H1 (cell line): ENCODE measurements at places on chromosomes 11 and 22.
A peak's percentile ranks its signal among the peaks of the same experiment; 100 is the strongest.

- no peak overlapping the region for H3K27ac ChIP-seq
- no peak for DNase-seq
- no peaks in the 10 kb centered on the region for H3K27me3 ChIP-seq
- H3K4me1 ChIP-seq = no peaks in the 10 kb centered on the region
- H3K4me3 ChIP-seq = no peak overlapping the region
- no peaks in the 10 kb centered on the region for H3K36me3 ChIP-seq
These were observed 219.6 kb downstream of the C11orf87 start for GRCh38 chr11:109641549-109641948.

DNA sequence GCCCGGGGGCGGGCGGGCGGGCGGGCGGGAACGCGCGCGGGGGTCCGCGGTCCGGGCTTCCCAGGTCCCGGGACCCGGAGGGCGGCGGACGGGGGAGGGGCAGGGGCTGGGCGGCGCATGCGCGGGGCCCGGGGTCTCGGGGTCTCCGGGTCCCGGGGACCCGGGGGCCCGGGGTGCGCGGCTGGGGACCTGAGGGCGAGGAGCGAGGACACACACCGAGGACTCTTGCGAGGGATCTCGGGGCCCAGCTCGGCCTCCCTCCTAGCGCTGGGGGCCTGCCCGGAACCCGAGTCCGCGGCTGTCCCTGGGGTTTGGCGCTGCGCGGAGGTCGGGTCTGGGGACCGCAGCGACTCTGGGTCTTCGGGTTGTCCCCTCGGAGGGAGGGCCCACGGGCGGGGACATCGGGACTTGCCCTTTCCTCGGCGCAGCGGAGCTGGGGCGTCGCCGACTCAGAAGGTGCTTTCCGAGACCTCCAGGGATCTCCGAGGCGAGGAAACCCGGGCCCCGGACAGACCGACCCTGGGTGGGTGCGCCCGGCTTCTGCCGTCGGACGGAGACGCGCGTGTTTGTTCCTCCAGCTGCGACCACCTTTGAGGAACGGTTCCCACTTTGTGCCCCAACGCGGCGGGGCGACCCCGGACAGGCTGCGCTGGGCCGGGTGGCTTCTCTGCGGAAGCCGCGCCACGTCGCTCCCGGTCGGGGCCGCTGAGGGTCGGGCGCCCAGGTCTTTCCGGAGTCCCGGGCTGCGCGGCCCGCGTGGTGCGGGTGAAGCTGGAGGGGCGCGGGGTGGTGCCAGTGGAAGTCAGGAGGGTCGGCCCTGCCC, 540 bp downstream of the PPARA start:
- H3K4me1 ChIP-seq = peaks cover 3% of the 10 kb centered on the region; the same call in 1 of the 2 replicates
- peak overlapping the region; percentile 87 for H3K4me3 ChIP-seq
- no peak overlapping the region for H3K27ac ChIP-seq
- H3K36me3 ChIP-seq = no peaks in the 10 kb centered on the region
- DNase-seq = peak; percentile 71
- H3K27me3 ChIP-seq = peaks cover 40% of the 10 kb centered on the region

- no peak for DNase-seq
- peaks cover 23% of the 10 kb centered on the region for H3K4me1 ChIP-seq
- no peaks in the 10 kb centered on the region for H3K27me3 ChIP-seq
- no peak overlapping the region for H3K27ac ChIP-seq
- H3K4me3 ChIP-seq = no peak overlapping the region
These were observed 5.5 kb downstream of the OPCML start for GRCh38 chr11:133526790-133527189.

DNA sequence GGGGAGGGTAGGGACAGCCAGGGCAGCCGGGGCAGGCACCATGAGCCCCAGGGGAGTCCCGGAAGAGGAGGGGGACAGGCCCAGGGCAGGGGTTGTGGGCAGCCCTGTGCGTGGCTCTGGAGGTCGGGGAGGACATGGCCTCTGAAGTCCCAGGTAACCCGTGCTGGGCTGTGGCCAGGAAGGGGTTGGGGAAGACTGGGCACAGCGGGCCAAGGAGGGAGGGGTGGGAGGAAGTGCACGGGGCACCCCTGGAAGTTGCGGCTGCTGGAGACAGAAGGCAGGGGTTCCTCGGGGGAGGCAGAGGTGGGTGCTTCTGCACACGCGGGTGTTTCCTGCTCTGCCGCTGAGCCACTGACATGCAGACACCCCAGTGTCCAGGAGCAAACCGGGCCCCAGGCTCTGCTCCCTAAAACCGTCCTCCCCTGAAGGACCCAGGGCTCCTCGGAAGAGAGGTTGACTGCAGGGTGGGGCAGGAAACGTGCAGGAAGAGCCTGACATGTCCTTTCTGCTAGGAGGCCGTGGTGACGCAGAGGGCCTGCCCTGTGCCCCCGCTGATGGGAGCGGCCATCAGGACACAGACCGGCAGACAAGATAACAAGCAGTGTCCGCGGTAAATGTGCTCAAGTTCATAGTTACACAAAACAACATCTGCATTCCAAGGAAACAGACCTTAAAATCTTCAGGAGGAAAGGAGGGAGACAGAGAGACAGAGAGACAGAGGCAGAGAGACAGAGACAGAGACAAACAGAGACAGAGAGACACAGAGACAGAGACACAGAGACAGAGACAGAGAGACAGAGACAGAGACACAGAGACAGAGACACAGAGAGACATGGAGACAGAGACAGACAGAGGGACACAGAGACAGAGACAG, 5.7 kb downstream of the TNNI2 start:
- H3K27me3 ChIP-seq = no peaks in the 10 kb centered on the region
- H3K36me3 ChIP-seq = no peaks in the 10 kb centered on the region
- peaks cover 3% of the 10 kb centered on the region; the same call in 1 of the 2 replicates for H3K4me1 ChIP-seq
- H3K4me3 ChIP-seq = no peak overlapping the region
- no peak for DNase-seq
- H3K27ac ChIP-seq = no peak overlapping the region

DNA sequence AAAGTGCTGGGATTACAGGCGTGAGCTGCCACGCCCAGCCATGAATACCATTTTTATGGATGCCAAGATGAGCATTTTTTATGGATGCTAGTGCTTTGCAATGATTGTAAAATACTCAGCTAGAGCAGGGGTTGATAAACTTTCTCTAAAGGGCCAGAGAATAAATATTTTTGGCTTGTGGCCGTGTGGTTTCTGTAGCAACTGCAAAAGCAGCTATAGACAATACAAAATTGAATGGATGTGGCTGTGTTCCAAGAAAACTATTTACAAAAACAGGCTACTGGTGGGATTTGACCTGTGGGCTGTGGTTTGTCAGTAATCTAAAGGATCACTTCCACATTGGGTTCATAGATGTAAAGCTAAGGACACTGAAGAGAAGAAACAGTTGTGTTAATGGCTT, 56.0 kb downstream of the COMMD9 start:
- peaks cover 4% of the 10 kb centered on the region; the same call in 1 of the 2 replicates for H3K36me3 ChIP-seq
- H3K4me1 ChIP-seq = no peaks in the 10 kb centered on the region
- H3K27me3 ChIP-seq = no peaks in the 10 kb centered on the region
- no peak for DNase-seq
- H3K27ac ChIP-seq = no peak overlapping the region

GRCh38 chr22:24564376-24565058, 8.7 kb downstream of the SNRPD3 start:
- no peak overlapping the region for H3K27ac ChIP-seq
- H3K4me1 ChIP-seq = no peaks in the 10 kb centered on the region
- no peaks in the 10 kb centered on the region for H3K27me3 ChIP-seq
- no peak for DNase-seq
- no peak overlapping the region for H3K4me3 ChIP-seq
